Right lung (tissue), 10 donors: ENCODE measurements at places on chromosomes 2 and 18. TPM values are rescaled to one million over a fixed set of nuclear protein-coding genes. Genes with fewer than 3 reads are reported as not detected.
A peak's percentile ranks its signal among the peaks of the same experiment; 100 is the strongest.

DNA sequence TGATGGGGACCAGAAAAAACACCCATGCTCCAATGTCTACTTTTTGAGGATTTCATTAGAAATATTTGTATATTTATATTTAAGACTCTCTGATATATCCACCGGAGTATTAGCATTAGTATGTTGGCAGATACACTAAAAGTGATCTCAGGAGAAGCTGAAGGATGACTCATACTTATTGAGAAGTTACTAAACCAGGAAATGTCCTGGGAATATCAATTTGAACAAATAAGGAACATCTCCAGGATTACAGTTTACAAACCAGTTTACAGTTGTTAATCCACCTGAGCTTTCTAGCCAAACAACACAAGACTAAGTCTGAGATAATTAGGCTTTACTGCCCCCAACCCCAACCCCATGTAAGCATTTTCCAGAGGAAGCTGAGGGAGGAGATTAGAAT lies 16.1 kb upstream of the DPP4 start:
- no peak for DNase-seq

The IL18R1 gene
- polyA plus RNA-seq = 2.2 TPM

GRCh38 chr2:44770221-44771195 lies 171.0 kb upstream of the SIX3 start:
- no peak for DNase-seq

- no peak for DNase-seq
Observed at GRCh38 chr2:9250091-9250490, 43.5 kb downstream of the ASAP2 start.

The INHBB gene
- 0.34 TPM for polyA plus RNA-seq

- no peak for DNase-seq
Observed at GRCh38 chr18:51852681-51853080, 487.3 kb upstream of the DCC start.

DNA sequence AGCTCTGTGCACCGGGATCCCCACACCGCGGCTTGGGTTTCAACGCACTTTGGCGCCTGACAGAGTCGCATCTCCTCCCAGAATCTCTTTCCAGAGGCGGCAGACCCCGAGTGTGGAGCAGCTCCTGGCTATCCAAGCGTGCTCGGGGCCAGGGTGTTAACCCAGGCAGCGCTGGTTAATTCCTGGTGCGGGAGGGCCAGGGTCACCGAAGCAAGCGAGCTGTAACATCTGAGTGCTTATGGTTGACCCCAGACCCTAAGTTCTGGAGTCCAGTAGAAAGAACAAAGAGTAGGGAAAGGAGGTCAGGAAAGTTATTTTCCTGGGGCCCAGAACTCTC lies 566 bp upstream of the OSR1 start:
- DNase-seq = no peak

The NPC1 gene
- 28.0 TPM for polyA plus RNA-seq

DNA sequence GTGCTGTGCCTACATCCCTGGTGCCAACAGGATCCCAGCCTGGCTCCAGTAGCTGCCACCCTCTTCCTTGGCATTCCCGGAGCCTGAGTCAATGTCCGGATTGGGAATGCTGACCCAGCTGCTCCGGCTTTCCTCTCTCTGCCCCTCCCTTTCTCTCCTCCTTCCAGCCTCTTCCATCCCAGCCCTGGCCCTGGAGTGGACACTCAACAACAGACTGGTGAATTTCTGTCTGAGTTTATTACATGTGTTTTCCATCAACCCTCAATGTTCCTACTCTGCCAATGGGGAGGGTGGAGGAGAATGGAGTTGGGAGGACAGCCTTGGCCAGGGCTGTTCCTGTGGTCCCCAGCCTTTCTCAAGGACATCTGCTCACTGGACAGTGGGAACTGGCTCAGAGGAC lies 917 bp upstream of the PRKAG3 start:
- no peak for DNase-seq

The ALLC gene
- polyA plus RNA-seq = not detected

- DNase-seq = no peak
Observed at GRCh38 chr18:39341129-39341528, 1775.5 kb upstream of the CELF4 start.

GRCh38 chr2:235984552-235984951 lies 183.6 kb downstream of the GBX2 start:
- DNase-seq = no peak

The SPATA3 gene
- not detected for polyA plus RNA-seq

DNA sequence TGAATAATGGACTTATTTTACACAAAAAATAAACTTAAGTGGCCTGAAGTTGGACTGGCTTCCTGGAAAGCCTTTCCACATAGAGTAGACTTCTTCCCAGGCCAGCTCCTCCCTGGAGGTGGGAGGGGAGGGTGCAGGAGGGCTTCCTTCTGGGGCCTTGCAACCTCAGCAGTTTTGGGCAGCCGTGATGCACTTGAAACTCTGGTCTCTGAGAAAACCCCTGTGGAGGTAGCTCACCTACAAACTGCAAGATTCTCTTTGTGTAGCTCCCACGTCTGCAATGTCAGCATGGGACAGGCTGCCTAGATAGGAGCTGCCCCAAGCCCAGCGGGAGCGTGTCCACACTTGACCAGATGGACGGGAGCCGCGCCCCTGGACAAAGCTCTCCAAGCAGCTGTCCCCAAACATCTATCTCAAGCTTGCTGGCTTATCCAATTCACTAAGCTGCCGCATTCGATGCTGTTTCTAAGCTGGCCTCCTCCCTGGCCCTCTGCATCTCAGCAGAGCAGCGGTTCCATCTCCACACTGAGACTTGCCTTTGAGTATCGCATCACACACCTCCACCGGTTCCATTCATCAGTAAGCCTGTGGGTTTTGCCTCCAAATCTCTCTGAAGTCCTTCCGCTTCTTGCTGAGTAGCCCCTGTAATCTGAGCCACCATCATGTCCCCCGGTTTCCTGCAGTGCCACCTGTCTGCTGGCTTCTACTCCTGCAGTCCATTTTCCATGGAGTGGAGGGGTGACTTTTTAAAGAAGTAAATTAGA lies 1.6 kb upstream of the LPIN1 start:
- DNase-seq = no peak

GRCh38 chr2:53004413-53004812 lies 763.2 kb upstream of the CHAC2 start:
- DNase-seq = no peak

The KANSL3 gene
- polyA plus RNA-seq = 52.6 TPM

GRCh38 chr2:55051026-55051866 lies 995 bp upstream of the RTN4 start:
- peak; percentile 51 for DNase-seq

The EGR4 gene
- polyA plus RNA-seq = not detected

The OBSL1 gene
- 139 TPM for polyA plus RNA-seq

GRCh38 chr18:42929181-42929580 lies 186.3 kb downstream of the RIT2 start:
- DNase-seq = no peak

DNA sequence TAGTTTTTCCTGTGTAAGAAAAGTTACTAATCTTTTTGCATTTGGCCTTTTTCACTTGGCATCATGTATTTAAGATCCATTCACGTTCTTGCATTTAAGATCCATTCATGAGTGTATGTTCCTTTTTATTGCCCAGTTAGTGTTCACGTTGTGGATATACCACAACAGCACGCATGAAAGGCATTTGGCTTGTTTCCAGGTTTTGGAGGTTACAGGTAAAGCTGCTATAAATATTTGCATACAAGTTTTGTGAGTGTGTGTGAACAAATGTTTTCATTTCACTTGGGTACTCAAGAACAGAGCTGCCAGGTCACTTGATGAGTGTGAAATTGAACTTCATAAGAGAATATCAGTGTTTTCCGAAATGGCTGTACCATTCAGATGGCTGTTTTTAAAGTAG lies 121.2 kb downstream of the CCBE1 start:
- no peak for DNase-seq

DNA sequence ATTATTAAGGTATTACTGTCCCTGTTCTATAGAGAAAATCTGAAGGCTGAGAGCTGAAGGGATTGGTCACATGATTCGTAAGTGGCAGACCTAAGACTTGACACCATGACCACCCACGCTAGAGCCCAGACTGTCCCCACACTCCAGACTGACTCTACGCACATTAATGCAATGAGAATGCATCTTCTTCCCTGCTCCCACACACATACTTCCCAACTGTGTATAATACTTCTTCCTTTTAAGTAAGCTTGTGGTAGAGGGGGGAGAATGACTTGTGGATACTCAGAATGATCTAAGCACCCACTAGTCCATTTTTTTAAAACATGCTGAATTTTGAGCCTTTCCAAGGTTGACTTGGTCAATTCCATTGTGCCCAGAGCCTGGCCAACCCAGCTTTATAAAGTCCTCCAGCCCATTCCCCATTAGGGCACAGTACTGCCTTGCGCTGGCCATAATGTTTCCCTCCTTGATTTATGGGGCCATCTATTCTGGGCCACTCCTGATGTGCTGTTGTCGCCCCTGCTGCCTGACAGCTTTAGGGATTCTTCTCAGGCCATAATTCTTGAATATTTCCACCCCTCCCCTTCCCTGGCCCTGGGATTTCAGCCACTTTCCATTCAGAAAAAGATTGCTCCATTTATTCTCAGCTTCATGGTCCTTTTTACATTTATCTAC lies 28.7 kb downstream of the ALK start:
- no peak for DNase-seq

DNA sequence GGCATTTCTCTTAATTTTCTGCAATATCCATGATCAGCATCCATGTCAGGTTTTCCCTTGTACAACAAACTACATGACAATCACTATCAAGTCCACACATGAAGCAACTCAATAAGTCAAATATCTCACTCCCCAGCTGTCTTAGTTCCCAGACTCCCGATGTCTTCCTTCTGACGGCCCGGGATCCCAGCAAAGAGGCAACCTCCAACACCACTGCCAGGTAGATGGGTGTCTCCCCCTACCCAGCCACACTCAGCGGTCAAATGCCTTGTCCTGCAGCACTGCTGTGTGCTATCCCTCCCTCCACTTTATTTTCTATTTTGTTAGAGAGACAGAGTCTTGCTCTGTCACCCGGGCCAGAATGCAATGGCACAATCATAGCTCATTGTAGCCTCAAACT lies 23.3 kb downstream of the TRABD2A start:
- no peak for DNase-seq

GRCh38 chr2:136291871-136292270 lies 173.9 kb upstream of the CXCR4 start:
- DNase-seq = no peak

DNA sequence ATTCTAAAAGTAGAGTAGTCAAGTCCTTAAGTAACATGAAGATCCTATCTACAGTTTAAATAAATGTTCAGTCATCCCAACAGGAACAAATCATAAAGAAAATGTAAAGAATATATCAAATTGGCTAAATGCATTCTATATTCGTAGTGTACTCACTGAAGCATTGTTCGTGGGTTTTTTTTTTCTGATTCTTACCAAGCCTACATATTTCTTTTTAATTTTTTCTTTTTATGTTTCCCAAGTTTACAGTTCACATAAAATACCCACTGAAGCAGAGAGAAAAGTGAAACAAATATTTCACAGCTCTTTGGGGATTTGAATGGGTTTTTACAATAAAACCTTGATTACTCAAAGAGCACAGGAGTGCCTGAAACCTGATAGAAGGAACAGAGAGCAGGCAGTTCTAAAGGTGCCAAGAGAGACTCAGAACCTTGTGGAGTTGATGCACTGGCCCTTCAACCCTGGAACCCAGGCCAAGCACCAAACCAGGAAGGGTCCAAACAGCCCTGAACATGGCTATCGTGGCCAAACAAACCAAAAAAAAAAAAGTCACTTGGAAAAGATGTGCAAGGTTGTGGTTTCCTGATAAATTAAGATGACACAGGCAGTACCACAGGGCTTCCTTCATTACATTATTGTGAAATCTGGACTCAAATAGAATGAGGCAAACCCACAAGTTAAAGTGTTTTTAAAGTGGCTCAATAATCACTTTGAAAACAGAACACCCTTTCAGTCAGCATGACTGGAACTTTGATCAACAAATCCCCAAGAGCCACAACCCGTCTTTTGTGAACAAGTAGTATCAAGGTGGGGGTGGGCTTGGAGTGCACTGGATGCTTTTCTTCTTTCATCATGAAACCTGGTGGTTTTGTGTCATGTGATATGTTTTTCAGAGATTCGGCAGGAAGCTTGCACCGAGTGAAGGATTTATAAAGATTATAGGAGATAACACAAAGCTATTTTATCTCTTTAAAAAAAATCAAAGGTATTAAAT lies 245.0 kb upstream of the FN1 start:
- DNase-seq = peak; percentile 34

GRCh38 chr18:9117980-9118841 lies 15.7 kb downstream of the NDUFV2 start:
- DNase-seq = no peak

GRCh38 chr18:10061566-10062140 lies 147.8 kb downstream of the VAPA start:
- no peak for DNase-seq

The CROCC2 gene
- 3.3 TPM for polyA plus RNA-seq

GRCh38 chr2:45178854-45179253 lies 169.6 kb upstream of the SIX2 start:
- DNase-seq = no peak

The NOP58 gene
- polyA plus RNA-seq = 108 TPM

The PIGN gene
- 43.3 TPM for polyA plus RNA-seq

DNA sequence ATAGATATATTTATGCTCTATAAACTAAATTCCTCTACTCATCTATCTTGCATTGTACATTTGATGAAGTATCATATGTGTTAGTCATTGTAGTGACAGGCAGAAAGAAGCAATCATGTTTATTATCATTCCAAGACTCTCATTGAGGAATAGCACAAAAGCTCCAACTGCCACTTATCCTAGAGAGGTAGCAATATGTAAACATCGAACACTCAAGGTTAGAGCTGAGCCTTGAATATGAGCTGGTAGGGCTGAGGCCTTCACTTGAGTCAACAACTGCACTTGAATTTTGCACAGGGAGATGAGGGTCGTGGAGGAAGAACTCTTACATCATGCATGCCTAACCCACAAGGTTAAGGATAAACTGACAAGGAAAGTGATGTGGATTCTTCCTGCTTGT lies 900.9 kb downstream of the CPS1 start:
- no peak for DNase-seq

The TEKT4 gene
- 1.6 TPM for polyA plus RNA-seq
